NCI-H2081 treated with DMSO at 0.1 percent for 48 hours (cell line): ENCODE measurements at places on chromosomes 16 and 17.

DNA sequence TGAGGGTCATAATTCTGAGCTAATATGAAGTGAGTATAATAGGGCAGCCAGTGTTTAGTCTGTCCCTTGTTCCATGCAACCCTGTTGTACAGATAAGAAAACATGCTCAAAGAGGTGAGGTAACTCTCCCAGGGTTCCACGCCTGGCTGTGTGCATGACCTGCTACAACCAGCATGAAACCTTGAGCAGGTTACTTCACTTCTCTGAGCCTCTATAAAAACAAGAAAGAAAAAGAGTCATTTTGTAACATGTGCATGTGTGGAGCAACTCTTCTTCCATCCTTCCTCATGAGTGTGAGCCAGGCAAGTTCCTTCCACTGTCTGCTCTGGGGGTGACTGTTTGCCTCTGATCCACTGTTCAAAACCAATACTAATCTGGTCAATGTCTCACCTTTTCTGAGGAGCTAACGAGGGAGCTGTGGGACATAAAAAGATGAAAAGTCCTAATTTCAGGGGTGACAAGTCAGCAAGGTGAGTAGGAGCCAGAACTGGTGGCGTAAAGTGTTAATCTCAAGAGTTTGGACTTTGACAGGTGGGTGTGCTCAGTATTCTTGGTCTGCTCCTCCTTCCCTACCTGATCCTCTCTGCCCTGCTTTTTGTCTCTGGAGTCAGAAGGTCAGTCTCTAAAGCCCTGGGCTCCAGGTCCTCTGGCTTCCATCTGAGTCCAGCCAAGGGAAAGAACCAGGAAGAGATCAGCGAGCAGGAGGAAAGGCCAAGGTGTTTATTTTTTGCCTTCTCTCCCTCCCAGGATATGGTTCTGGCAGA is 21.5 kb downstream of the GFOD2 start:
- no peak for DNase-seq

DNA sequence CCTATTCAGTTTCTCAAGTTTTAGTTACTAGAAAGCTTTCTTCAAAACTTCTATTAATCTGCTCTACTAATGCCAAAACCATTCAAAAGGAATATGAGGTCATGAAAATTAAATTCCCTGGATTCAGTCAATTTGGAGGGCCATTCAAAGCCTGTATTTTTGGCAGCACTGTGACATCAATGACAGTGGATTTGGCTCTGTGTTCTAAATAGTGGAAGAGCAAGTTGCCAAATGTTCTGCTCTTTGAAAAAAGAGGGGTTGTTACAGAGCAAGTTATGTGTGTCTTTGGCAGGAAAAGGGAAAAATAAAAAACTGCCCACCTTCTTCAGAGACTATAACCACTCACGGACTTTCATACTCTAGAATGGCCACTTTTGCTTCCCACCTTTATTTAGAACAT is 3.2 kb upstream of the C16orf46 start:
- no peak for DNase-seq

GRCh38 chr16:78932355-78932943 is 668.1 kb downstream of the MAF start:
- DNase-seq, result no peak

- DNase-seq, result no peak
Observed at GRCh38 chr17:28726226-28726626, at the start of gene TLCD1. Gene TLCD1 (minus strand): TSS chr17:28726233. CDS start chr17:28726097, 136 bp downstream.

DNA sequence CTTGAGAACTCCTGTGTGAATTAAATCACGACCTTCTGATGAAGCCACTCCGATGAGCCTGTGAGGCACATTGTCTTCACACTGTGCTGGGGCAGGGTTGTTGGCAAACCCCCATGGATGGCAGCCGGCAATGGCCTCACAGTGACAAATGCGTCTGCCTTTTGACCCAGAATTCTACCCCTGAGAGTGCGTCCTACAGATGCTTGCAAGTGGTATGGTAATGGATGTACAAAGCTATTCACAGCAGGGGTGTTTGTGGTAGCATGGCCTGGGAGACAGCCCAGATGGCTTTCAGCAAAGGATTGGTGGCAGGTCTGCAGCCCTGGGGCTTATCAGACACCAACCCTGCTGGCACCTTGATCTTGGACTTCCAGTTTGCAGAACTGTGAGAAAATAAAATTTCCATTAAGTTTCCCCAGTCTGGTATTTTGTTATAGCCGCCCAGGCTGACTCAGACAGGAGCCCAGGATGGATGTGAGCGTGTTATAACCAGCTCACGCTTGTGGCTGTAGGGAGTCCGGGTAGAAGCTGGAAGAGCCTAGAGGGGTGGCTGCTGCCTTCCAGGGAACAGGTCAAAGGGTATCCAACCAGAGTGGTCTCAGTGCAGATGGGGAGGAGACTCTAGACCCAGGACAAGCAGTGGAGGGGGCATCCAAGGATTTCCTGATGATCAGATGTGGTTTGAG is 10.1 kb downstream of the AFMID start:
- no peak for DNase-seq
